ENCODE measurements at places on chromosomes 13 and 19. TPM values are rescaled to one million over a fixed set of nuclear protein-coding genes. Genes with fewer than 3 reads are reported as not detected.

Gene ZNF730
- 0.27 TPM for total RNA-seq

Gene ZNF83
- total RNA-seq: 49.9 TPM

Gene GPC5
- 0.78 TPM for total RNA-seq

Gene ZNF844
- 8.3 TPM for total RNA-seq

Gene ZNF583
- 0.88 TPM for total RNA-seq

Gene MYH14
- not detected for total RNA-seq

Gene MEIS3
- total RNA-seq: 0.12 TPM

Gene GPR12
- not detected for total RNA-seq

Gene ZNF888
- 4.0 TPM for total RNA-seq

Gene NHLRC3
- 20.4 TPM for total RNA-seq

Gene ZNF625
- 5.4 TPM for total RNA-seq

Gene AMH
- total RNA-seq: 2.9 TPM

Gene SIGLECL1
- total RNA-seq: not detected

Gene C1QTNF9
- total RNA-seq: not detected

Gene PEX11G
- total RNA-seq: 0.27 TPM

Gene VSTM2B
- 0.27 TPM for total RNA-seq

Gene SWSAP1
- total RNA-seq: 2.2 TPM

Gene HS6ST3
- not detected for total RNA-seq

Gene WDR87
- not detected for total RNA-seq

Gene STAP2
- total RNA-seq: 22.3 TPM

Gene OBI1
- total RNA-seq: 14.8 TPM

Gene ZNF543
- 7.0 TPM for total RNA-seq

Gene LRRC63
- total RNA-seq: 0.16 TPM

Gene CERS1
- total RNA-seq: not detected

Gene HCN2
- 0.41 TPM for total RNA-seq

Gene RUBCNL
- 3.9 TPM for total RNA-seq

Gene ZNF274
- total RNA-seq: 34.1 TPM

Gene C19orf67
- not detected for total RNA-seq

Gene NCLN
- total RNA-seq: 63.3 TPM

Gene SMIM44
- total RNA-seq: not detected

Gene KIR2DL4
- total RNA-seq: 0.25 TPM

Gene BICRA
- total RNA-seq: 13.3 TPM

Gene NPAS1
- not detected for total RNA-seq

Gene LGI4
- 2.7 TPM for total RNA-seq

All from activated naive CD4-positive, alpha-beta T cell treated with anti-CD3 and anti-CD28 coated beads, Interleukin-2, amount 50 U/mL, for 72 hours (primary cell).